Thoracic aorta (tissue), 2 donors: ENCODE measurements at places on chromosomes 7 and 10. TPM values are rescaled to one million over a fixed set of nuclear protein-coding genes. Genes with fewer than 3 reads are reported as not detected.

The CLDN3 gene
- total RNA-seq = not detected

The SYT15B gene
- 1.8 TPM for total RNA-seq

The LIPK gene
- total RNA-seq = not detected

The BUB3 gene
- 64.2 TPM for total RNA-seq

The NPY4R2 gene
- not detected for total RNA-seq

The MTURN gene
- total RNA-seq = 80.1 TPM

The GPRIN2 gene
- 4.8 TPM for total RNA-seq

The HOXA4 gene
- 6.1 TPM for total RNA-seq

The SPDYE9 gene
- total RNA-seq = not detected

The CTTNBP2 gene
- 12.0 TPM for total RNA-seq

The FBXL13 gene
- total RNA-seq = 0.95 TPM

The C10orf67 gene
- not detected for total RNA-seq

The CFTR gene
- total RNA-seq = 0.68 TPM

The RAB19 gene
- not detected for total RNA-seq

The LHFPL3 gene
- not detected for total RNA-seq

The ACHE gene
- total RNA-seq = 5.1 TPM

The GNB2 gene
- 255 TPM for total RNA-seq

The LAMB1 gene
- total RNA-seq = 144 TPM

The TLX1 gene
- not detected for total RNA-seq

The PPP1R9A gene
- 11.8 TPM for total RNA-seq

The SPDYE5 gene
- total RNA-seq = not detected

The PRSS37 gene
- not detected for total RNA-seq

The TLL2 gene
- total RNA-seq = not detected

The ANKRD30A gene
- not detected for total RNA-seq

The ZNF786 gene
- total RNA-seq = 11.4 TPM

The C1QL3 gene
- total RNA-seq = not detected

The EN2 gene
- 0.27 TPM for total RNA-seq

The MCM7 gene
- total RNA-seq = 23.6 TPM

The TMEM229A gene
- total RNA-seq = not detected
